ENCODE measurements at places on chromosomes 3 and 15.

DNA sequence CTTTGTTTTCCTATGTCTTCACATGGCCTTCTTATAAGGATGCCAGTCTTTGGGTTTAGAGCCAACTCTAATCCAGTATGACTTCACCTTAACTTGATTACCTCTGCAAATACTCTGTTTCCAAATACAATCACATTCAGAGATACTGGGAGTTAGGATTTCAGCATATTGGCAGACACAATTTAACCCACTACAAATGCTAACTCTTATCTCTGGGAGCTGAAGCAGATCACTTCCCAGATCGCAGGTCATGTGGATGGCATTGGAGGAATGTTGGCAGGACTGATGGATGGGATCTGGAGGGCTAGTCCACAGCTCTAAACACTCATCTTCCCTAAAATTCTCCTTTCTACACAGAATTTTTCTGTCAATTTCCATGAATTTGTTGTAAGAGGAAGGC lies 46.2 kb upstream of the ADGRG7 start:
- no peak for DNase-seq

DNA sequence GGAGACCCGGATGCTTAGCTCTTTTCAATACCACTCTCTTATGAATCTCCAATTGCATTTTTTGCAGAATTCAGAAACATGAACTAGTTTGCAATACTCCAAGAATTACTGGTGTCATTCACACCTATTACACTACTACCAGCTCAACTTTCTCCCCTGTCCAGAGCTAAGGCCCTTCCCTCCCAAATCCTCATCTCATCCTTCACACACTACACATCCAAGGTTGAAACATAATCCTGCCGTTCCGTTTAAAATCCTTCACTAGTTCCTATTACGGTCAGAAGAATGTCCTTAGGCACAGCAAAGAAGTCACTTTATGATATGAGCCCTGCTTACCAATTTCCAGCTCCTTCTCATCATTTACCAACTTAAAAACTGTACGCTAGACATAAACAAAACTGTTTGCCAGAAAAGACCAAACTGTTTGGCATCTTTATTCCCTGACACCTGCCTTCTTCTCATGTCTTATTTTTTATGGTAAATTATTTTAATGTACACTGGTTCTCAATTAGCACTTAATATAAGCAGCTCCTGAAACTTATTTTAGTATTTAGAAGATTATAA lies 22.6 kb downstream of the TBL1XR1 start:
- DNase-seq: no peak

- no peak for DNase-seq
Observed at GRCh38 chr3:23076437-23076836, 126.7 kb upstream of the UBE2E2 start.

DNA sequence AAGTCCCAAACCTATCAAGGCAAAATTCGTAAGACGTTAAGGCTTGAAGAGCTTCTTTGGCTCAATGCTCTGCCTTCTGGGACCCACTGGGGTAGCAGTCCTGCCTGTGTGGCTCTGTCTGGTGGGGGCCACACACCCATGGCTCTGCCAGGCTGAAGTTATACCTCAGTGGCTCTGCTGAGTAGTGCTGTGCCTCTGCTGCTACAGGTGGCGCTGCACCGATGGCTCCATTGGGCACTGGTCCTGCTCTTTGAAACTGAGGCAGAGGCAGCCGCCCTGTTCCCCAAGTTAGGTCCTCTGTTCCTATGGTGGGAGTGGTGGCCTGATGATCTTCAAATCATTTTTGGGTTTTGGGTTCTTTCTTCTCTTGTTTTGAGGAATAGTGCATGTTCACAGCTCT lies 68.0 kb upstream of the AP4E1 start:
- DNase-seq: no peak

GRCh38 chr15:100849855-100850218 lies 29.8 kb upstream of the ALDH1A3 start:
- DNase-seq: no peak

- DNase-seq: no peak
Observed at GRCh38 chr3:141151439-141151838, 80.2 kb upstream of the PXYLP1 start.

DNA sequence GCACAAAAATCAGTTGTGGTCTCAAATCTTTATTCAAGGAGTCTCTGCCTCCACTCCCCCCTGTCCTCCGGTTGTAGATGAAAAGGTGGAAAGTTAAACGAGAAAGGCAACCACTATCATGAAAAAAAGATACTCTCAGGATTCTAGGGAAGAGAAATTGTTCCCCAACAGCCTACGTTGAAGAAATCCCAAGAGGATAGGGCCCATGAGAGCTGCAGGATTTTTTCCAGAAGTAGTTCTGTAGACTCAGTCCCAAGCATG lies 14.3 kb downstream of the ZIC1 start:
- DNase-seq: no peak

GRCh38 chr3:153166796-153167195 lies 4.8 kb downstream of the RAP2B start:
- no peak for DNase-seq

GRCh38 chr3:134325061-134325705 lies 49.1 kb downstream of the AMOTL2 start:
- no peak for DNase-seq

GRCh38 chr15:58515807-58516206 lies 84.0 kb downstream of the LIPC start:
- peak; percentile 5 for DNase-seq

- no peak for DNase-seq
Observed at GRCh38 chr3:162443376-162443775, 946.8 kb downstream of the OTOL1 start.

DNA sequence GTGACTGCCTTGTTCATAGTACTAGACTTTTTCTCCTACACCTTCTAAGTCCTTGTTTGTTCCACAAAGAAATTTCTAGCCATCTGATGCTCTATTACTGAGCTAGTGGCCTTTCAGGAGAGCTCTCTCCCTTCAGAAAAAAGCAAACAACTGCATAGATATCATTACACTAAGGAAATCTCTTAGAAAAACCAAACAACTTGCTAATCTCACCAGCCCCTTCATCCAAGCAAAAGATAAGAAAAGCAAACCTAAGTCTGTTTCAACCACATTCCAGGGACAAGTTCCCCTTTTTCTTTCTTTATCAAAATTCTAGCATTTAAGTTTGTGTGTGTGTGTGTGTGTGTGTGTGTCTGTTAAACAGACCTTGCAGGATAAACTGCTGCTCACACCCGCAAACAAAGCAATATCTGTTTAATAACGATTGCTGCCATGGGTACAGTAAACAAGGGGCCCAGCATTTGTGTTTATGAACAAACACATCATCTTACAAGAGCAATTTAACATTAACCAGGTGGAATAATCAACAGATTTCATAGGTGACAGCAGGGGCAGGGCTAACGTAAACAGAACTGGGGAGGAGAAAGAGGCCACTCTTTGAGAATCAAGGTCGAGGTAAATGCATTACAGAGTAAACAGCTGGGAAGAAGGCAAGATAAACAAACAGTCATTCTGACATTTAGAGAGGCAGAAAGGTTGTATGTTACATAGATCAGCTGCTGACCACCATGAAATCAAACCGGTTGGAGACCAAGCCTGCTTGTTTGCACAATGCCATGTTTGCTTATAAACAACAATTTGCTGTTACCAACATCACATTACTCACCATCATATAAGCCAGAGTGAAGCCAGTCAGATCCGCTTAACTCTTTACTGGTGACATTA lies 375.1 kb downstream of the FOXP1 start:
- DNase-seq: no peak

Data from stimulated activated CD4-positive, alpha-beta T cell treated with anti-CD3 and anti-CD28 coated beads, Interleukin-2, amount 100 ng/mL, for 4 hours (primary cell).